ENCODE measurements at places on chromosomes 5 and 9. TPM values are rescaled to one million over a fixed set of nuclear protein-coding genes. Genes with fewer than 3 reads are reported as not detected.

DNA sequence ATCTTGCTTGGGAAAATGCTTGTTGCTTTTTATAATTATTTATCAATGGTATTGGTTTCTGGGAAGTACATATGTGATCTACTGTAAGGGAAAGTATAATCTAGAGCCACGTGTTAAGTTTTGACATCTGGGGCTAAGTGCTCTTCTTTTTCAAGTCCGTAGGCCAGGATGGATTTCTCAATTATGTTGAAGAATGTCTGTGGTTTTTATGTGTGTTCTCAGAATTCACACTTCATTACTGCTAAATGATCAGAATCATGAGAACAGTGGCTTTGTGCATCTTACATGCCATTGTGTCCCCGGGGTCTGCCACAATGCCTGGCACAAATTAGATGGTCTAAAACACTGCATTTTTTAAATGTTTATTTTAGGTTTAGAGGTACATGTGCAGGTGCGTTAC is 14.5 kb upstream of the AUH start:
- no peak for DNase-seq

SHISAL2B gene
- polyA plus RNA-seq: not detected

DNA sequence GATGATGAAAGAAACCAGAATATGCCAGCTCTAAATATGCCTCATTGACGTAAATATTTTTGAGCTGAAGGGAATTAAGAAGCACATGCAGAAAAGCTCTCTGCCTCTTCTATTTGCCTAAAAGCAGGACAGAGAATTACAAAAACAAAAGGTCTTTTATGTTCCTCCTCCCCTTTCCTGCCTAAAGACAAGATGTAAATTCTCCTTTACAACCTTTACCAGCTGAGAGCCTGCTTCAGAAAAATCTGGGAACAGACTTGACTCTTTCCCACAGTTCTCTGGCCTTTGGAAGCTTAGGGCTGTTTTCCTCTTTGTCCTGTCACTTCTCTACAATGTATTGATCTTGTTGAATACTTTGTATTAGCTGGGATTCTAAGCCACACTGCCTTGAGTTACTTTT is 199.7 kb downstream of the TMC1 start:
- DNase-seq: peak; percentile 1

PCDHA5 gene
- 0.18 TPM for polyA plus RNA-seq
